ENCODE measurements at places on chromosomes 4 and X. TPM values are rescaled to one million over a fixed set of nuclear protein-coding genes. Genes with fewer than 3 reads are reported as not detected.

GRCh38 chr4:6228158-6229067 is 28.1 kb upstream of the JAKMIP1 start:
- DNase-seq, result no peak

DNA sequence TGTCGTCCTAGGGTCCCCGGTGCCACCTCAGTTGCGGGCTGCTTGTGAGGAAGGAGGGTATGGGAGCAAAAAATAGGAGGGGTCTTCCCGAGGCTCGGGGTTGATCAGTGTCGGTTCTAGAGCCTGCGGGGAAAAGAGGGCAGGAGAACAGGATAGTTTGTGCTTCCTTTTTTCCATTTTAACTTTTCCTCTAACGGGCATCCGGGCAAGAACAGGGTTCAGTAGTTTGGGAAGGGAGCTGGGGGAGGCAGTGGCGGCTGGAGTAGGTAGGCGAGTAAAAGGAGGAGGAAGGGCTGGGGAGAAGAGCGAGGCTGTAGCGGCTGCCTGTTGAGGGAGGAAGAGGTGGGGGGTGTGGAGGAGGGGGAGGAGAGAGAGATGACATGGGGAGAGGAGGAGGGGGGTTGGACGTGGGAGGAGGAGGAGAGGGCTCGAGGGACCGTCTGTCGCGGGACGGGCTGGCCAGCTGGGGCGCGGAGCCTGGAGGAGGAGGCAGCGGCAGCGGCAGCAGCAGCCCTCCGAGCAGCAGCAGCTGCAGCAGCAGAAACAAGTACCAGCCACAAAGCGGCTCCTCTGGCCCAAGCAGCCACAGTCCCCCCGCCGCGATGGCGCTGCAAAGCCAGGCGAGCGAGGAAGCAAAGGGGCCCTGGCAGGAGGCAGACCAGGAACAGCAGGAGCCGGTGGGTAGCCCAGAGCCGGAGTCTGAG is at the start of gene SLC16A2:
Gene SLC16A2 (plus strand): TSS at position 458 of the 704 bp plus-strand sequence. CDS start 145 bp downstream, at position 603.
- DNase-seq, result peak; percentile 50

- DNase-seq, result no peak
Measured at GRCh38 chrX:13008189-13008533, 33.3 kb downstream of the TMSB4X start.

DNA sequence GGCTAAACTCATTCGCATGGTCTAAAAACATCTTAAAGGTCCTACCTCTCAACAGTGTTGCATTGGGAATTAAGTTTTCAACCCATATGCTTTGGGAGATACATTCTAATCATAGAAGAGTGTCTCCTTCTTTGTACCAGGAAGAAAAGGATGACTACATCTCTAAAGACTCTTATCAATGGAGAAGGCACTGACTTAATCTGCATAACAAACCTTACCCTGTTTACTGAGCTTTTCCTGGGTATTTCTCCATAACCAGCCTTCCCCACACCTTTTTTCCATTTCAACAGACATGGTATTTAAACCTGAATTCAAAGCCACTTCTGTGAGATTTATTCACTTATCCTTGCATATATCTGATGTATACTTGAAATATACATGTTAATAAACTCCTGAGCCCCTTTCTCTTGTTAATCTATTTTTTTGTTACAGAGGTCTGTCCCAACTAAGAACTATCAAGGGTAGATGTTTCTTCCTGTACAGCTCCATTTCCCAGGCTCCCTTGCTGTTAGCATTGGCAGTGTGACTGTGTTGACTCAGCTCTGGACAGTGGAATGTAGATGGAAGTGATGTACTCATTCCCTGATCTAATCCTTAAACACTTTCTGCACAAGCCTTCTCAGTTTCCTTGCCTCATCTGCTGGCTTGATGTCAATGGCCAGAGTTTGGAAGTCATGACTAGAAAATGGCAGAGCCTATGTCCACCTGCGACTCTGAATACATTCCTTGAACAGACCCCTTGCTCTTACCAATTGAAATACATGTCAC is 148.9 kb upstream of the CPEB2 start:
- peak; percentile 93 for DNase-seq

GRCh38 chr4:38563707-38564495 is 100.1 kb upstream of the KLF3 start:
- DNase-seq, result no peak

The ATRX gene
- total RNA-seq, result 41.2 TPM

DNA sequence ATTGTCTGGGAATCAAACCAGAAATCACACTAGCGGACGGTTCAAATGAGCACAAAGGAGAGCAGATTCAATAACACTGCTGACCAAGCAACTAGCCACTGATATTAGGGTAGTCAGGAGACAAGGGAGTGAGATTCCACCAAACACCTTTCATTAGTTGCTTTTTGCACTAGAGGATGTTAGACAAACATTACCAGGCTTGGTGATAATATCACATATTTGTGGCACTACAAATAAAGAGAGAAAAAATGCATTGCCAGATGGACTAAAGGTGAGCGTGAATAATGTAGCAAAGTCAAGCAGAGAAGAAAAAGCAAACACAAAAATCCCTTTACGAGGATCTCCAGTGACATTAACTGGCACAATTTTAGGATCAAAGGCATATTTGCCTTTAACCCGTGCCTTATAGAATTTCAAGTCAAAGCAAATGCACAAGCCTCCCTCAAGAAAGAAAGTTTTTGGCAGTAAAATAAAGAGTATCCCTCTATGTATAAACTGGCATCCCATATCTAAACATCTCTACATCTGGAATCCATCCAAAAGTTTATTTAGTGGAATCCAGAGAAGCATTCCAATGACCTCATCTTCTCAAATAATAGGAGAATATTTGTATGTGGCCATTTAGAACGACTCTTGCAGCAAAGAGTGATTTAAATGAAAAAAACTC is 290.9 kb downstream of the KCTD8 start:
- DNase-seq, result peak; percentile 52

DNA sequence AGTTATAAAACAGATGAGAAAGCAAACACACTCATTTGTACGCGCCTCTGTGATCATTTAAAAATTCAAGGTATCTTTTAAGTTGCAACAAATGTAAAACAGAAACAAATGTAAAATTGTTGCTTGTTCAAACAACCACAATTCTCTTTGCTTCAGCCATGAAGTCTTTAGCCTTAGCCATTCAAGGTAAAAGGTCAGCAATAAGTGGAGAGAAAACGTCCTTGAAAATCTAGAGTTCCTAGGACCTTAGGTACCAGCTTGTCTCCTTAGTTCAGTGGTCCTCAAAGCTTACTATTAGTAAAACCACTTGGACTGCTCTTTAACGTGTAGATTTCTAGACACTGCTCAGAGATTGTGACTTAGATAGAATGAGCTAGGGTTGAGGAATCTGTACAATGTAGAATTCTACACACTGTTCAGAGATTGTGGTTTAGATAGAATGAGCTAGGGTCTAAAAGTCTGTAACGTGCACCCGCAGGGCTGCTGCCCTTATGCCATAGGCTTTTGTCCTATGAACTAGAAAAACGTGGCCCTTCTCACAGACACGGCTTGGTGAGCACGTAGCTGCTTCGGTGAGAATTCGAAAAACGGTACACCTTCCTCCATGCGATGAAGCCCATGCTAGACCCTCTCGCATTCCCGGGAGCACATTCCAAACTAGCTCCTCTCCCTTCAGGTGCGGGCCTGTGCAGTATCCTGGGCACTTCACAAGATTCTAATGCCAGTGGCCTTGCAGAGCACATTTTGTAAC is 1.7 kb downstream of the PLAC8 start:
- DNase-seq, result no peak

The SLITRK4 gene
- total RNA-seq, result under 0.01 TPM

DNA sequence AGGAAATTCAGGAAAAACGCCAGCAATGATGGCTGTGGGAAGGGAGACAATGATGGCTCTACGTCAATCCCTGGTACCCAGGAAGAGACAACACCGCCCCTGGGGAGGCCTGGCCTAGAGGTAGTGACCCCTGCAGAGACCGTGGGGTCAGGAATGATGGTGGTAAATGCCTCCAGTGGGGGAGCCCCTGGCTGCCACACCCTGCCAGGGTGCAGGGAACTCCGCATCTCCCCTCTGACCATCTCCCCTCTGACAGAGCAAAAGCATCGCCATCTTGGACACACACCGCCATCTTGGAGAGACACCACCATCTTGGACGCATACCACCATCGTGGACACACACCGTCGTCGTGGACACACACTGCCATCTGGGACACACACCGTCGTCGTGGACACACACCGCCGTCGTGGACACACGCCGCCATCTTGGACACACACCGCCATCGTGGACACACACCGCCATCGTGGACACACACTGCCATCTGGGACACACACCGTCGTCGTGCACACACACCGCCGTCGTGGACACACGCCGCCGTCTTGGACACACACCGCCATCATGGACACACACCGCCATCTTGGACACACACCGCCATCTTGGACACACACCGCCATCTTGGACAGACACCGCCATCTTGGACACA is 9.9 kb downstream of the ASMTL start:
- DNase-seq, result no peak

DNA sequence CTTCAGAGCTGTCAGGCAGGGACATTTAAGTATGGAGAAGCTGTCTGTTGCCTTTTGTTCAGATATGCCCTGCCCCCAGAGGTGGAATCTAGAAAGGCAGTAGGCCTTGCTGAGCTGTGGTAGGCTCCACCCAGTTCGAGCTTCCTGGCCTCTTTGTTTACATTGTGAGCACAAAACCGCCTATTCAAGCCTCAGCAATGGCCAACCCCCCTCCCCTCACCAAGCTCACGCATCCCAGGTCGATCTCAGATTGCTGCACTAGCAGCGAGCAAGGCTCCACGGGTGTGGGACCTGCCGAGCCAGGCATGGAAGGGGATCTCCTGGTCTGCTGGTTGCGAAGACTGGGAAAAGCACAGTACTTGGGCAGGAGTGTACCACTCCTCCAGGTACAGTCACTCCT is 59.3 kb downstream of the ZNF674 start:
- DNase-seq, result no peak

- no peak for DNase-seq
Measured at GRCh38 chr4:101515099-101515498, 167.8 kb upstream of the PPP3CA start.

The HPGD gene
- total RNA-seq, result 4.2 TPM

GRCh38 chrX:47482065-47482511 is 934 bp downstream of the ZNF41 start:
- no peak for DNase-seq

DNA sequence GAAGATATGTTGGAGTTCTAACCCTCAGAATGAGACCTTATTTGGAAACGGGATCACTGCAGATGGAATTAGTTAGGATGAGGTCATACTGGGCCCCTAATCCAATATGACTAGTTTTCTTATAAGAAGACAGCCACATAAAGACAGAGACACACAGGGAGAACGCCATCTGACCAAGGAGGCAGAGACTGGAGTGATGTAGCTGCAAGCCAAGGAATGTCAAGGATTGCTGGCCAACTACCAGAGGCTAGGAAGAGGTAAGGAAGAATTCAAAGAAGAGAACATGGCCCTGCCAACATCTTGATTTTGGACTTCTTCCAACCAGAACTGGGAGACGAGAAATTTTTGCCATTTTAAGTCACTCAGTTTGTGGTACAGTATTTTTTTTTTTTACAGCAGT is 152.8 kb upstream of the DIPK2B start:
- DNase-seq, result no peak

The SATL1 gene
- not detected for total RNA-seq

The NHS gene
- 1.0 TPM for total RNA-seq

The JCHAIN gene
- not detected for total RNA-seq

DNA sequence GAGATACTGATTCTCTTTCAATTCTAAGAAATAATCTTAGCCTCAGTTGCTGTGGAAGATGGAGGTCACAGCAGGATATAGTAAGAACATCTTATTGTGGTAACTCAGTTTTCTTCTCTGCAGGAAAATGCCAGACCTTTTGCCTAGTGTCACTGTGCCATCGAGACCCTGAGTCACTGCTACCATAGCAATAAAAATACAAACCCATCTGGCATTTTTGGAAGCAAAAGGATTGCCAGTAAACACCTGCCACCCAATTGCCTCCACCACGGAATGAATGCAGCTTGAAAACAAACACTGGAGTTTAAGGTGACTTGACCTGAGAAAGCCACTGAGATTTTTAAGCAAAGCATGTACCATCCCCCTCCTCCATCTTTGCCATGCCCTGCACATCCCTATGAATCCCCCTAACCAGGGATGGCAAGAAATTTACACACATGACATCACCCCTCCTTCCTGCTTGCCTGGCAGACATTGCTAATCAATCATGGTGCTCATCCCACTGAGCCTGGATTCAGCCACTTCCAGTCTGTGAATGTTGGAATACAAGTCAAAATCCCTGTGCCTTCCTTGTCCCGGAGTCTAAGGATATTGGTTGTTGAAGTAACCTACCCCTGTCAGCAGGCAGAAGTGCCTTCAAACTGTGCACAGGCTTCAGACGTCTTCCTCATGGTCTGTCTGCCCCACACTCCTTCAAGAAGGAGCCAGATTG is 59.6 kb upstream of the MAMLD1 start:
- no peak for DNase-seq

DNA sequence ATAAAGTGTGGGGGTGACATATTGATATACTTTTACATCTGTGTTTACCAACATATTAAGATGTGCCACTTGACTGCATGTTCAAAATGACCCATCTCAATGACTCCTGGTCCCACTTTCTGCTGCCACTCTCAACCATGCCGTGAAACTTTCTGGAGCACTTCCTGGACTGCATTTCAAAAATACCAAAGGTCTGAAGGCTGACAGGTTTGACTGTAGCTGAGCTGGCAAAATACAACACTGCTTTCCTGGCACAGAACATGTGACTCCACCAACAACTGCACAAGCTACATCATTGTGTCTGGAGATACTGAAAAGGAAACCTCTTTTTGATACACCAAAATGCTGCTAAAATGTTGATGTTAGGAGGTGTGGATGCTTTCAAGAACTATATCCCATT is 184.8 kb downstream of the UNC5C start:
- DNase-seq, result peak; percentile 17

DNA sequence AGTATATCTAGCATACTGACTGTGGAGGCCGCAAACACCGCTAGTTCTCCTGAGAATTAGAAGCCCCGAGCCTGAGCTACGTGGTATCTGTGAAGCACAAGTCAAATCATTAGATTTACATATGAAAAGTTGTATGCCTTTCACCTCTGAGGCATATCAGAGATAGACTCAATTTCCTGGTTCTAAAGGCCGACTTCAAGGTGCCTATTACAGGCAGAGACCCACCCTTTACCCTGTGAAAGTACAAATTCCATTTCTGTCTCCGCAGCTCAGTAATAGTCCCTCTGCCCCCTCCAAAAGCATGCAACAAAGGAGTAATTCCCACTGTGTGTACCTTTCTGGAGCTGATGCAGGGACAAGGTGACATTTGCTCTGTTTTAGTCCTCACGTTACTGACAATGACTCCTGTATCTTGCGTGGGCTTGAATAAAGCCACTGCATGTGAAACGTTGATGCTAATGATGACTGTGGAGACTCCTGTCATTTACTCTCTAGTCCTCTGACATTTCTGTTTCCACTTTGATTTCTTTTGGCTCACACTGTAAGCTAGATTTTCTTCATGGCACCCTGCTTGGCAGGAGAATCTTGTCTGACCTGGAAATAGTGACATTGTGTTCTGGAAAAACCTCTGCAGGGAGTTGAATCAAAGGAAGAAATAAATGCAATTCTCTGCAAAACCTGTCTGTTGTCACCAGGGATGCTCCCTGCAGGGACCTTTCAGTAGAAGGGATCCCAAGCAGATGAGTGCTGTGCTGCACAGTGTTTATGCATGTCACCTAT is 273.2 kb upstream of the EMCN start:
- no peak for DNase-seq

- DNase-seq, result peak; percentile 46
Measured at GRCh38 chr4:144709159-144709558, 63.2 kb downstream of the HHIP start.

The DOK7 gene
- total RNA-seq, result 1.0 TPM

All from bronchial epithelial cell (primary cell).